Stromal cell of bone marrow (primary cell): ENCODE measurements at places on chromosomes 6 and 20.

- DNase-seq = no peak
Observed at GRCh38 chr20:43567477-43567876, 8.7 kb downstream of the SGK2 start.

DNA sequence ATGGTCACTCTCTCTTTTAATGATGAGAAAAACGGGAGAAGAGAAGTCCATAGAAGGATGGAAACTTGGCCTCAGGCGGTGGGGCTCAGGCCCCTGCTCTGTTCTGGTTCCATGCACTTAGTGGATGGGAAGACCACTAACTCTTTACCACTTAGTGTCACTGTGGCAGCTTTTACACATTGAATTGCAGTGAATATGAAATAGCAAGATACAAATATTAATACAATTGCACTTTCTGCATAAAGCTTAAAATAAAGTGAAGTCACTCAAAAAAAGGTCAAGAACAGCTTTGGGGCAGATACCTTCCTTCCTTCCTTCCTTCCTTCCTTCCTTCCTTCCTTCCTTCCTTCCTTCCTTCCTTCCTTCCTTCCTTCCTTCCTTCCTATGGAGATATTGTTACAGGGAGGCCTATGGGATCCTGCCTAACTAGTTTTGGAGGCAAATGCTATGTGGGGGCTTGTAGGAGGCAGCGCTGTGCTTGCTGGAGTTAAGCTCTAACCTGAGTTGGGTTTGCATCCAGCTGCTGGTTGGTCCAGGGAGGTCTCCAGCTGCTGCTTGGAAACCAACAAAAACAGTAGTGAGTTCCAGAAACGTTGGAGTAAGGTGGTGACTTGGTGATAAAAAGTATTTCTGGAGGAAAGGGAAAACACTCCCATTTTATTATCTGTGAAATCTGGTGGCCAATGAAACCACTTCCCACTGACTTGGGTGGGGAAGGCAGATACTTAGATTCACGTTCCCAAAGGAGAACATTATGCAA, 62.3 kb upstream of the NKX2-2 start:
- no peak for DNase-seq

DNA sequence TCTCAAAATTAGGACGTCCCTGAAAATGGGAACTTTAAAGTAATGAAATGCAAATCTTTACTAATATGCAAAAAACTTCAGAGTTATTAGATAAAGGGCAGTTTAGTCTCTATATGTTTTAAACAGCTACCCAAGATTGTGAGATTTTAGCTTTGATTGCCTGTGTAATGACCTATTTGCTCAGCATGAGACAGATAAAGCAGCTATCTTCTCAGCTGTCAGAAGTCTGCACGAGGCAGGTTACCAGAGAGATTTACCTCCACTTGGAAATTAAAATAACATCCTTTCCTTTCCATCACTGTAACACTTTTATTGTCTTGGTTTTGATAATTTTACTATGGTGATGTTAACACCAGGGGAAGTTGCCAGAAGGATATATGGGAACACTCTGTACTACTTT, 436.6 kb upstream of the OPRM1 start:
- DNase-seq = no peak

- DNase-seq = peak; percentile 53
Observed at GRCh38 chr6:2818593-2818992, 23.1 kb downstream of the SERPINB1 start.

- DNase-seq = no peak
Observed at GRCh38 chr6:139600343-139600742, 225.9 kb upstream of the CITED2 start.

GRCh38 chr20:20513720-20514119, 145.8 kb downstream of the INSM1 start:
- DNase-seq = no peak

GRCh38 chr20:9134346-9134745, 65.5 kb downstream of the PLCB4 start:
- DNase-seq = no peak

- peak; percentile 65 for DNase-seq
Observed at GRCh38 chr6:37819802-37820717, 533 bp downstream of the ZFAND3 start.

DNA sequence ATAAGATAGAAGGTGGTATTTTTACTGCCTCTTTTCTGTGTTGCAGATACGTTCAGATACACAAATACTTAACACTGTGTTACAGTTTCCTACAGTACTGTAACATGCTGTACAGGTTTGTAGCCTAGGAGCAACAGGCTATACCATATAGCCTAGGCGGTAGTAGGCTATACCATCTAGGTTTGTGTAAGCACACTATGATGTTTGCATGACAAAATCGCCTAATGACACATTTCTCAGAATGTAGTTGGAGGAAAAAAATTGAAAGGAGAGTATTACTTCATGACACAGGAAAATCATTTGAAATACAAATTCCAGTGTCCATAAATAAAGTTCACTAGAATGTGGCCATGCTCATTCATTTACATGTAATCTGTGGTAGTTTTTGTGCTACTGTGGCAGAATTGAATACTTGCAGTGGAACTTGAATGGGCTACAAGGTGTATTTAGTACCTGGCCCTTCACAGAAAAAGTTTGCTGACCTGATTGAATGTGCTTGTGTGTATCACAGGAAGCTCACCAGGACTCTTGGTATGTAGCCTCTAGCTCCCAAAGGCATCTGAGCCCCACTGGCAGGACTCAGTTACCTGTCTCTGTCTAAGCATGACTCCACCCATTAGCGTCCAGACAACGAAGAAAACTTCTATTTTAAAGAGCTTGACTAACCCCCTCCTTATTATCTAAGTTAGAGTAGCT, 18.8 kb downstream of the TOP1 start:
- no peak for DNase-seq

GRCh38 chr6:100719883-100720682, 161.0 kb downstream of the ASCC3 start:
- peak; percentile 12 for DNase-seq

DNA sequence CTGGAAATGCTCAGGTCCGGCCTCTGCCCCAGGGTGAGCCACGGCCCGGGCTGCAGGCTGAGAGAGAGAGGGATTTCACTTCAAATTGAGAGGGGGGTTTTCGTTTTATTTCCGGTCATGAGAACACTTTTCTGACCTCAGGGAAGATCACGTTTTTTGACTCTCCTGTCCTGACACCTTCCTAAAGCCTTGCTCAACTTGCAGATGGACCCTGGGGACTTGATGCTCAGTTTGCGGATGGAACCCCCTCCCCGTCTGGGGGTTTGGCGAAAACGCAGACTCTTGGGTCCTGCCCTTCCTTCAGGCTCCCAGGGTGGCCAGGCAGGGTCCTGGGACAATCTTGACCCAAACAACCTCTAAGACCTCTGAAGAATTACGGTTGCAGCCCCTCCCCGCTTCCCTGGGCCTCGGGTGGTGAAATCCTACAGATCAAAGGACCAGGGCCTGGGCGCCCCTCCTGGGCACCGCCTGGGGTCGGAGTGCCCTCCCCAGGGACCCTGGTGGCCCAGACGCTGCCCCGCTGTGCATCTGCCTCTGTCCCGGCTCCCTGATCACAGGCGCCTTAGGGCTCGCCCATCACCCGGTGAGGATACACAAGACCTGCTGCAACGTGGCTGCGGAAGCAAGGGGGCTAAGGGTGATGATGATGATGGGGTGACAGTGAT, 148.2 kb downstream of the ERMARD start:
- DNase-seq = no peak

DNA sequence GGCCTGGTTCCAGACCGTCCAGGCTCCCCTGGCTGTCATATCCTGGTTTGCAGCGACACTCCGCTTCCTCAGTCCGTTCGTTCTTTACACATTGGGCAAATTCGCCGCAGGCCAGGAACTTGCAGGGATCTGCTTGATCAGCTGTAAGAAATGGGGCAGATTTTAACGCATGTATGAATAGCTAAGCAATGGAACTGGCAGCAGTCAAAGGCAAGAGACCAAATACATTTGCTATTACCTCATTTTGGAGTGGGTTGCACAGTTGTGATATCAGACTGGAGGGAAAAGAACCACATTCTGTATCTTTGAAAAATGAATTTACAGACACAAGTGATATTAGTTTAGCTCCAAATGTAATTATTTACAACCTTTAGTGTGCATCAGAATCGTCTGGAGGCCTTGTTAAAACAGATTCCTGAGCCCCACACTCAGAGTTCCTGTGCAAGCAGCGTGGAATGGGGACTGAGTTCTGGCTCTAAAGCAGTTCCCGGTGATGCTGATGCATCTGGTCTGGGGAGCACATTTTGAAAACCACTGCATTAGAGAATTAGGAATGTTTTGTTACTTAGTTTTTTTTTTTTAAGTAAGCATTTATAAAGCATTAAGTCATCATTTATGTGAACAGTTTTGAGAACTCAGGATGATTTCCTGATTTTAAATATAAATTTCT, 141.3 kb downstream of the IMPG1 start:
- no peak for DNase-seq

DNA sequence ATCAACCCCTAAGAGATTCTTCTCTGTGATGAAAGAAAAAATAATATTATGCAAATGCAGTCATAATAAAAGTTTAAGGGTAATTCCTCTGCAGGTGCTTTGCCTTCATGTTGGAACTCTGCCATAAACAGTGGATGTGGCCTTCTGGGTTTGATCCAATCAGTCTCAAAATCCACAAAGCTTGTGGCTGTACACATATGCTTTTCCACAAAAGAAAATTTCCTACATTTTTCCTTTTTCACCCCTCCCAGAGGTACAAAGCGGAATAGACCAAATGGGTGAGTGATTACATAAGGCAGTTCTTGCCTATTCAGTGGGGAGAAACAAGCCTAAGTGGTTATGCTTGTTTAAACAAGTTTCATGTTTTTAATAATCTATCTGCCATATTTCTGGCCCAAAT, 16.7 kb downstream of the CALHM5 start:
- DNase-seq = no peak

- DNase-seq = no peak
Observed at GRCh38 chr20:2350606-2351005, 30.1 kb upstream of the TGM6 start.

DNA sequence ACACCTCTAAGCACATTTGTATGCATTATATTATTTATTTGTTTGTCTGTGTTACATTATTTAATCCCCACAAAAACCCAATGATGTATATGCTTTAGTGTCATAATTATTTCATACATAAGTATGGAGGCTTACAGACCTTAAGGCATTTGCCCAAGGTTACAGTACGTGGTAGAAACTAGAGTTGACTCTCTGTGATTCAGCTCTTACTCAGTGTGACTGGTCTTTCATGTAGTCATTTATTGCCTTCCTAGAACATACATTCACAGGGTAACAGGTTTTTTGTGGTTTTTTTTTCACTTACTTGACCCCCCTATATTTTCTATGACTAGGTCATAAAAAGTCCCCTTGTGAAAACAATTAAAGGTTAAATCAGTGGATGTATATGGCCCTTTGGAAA, 566.8 kb downstream of the TFAP2A start:
- DNase-seq = no peak

DNA sequence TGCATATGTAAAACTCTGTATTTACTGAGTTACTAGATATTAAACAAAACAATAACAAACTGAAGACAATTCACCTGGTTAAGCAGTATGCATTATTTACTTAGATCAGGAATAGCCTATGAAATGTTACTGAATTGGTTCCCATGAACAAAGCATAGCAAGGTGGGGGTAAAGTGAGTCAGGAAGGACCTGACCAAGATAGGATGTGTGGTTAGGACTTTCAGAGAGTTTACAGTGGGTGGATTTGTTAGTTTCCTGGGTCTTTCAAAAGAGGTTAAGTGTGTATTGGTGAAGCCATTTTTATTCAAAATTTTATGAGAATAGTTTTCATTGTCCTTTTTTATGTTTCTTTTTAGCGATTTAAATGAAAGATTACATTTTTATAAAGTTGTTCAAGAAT, 32.9 kb downstream of the TBPL1 start:
- DNase-seq = no peak

DNA sequence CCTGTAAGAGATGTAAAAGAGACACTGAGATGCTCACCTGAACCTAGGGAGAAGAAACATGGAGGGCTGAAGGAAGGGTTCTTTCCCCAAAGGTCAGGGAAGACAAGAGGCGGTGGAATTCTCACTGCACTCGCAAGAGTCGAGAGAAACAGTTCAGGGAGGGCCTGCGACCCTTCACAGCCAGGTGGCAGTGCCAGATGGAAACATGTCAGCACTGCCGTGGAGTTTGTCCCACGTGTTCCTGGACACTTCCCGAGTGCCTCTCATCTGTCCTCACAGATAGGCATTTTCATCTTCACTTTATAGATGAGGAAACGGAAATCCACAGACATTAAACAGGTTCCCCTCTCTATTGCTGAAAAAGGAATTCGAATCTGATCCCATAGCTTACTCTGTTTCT, 70.4 kb upstream of the SYNJ2 start:
- no peak for DNase-seq

GRCh38 chr20:52975029-52975732, 3.0 kb downstream of the TSHZ2 start:
- DNase-seq = no peak

DNA sequence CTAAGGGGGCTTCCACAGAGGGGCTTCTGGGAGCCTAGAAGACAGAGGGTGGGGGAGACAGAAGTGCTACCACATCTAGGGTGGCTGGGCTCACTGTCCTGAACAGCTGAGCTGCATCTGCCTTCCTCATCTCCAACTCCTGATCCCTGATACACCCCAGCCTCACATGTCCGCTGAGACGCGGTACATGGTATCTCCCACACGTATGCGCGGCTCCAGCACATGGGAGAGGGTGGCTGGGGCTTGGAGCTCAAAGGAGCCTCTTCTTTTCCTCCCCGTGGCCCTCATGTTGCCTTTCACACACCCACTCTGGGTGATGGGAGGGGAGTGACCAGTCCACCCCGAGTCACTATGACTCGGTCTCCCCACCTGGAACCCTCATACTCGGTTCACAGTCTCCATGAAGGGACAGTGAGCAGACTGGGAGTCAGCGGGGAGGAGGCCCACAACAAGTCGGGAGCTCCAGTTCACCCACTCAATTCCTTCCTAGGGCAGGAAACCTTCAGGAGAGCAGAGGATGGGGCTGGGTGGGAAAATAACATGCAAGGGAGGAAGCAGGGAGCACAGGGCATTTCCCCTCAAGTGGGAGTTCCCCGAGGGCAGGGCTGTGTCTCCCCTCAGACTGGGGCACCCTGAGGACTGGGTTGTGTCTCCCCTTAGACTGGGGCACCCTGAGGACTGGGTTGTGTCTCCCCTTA, 61.7 kb downstream of the MRPL14 start:
- no peak for DNase-seq
